GDM1 (cell line): ENCODE measurements at places on chromosomes 1 and 21.

DNA sequence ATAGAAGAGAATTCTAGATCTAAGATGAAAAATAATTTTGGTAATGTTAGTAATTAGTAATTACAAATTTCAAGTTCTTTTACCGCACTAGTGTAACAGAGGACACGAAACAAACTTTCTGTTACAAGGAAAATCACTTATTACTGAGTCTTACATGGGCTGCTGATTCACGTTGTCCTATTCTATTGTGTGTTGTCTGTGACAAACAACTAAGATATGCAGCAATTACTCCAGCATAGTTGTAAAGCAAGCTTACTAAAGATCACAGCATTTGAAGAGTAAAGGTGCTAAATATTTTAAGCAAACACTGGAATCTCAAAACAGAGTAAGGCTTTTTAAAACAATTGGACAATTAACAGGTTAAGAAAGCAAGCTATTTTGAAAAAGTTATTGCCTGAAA, 502.3 kb downstream of the KCNT2 start:
- DNase-seq: no peak

DNA sequence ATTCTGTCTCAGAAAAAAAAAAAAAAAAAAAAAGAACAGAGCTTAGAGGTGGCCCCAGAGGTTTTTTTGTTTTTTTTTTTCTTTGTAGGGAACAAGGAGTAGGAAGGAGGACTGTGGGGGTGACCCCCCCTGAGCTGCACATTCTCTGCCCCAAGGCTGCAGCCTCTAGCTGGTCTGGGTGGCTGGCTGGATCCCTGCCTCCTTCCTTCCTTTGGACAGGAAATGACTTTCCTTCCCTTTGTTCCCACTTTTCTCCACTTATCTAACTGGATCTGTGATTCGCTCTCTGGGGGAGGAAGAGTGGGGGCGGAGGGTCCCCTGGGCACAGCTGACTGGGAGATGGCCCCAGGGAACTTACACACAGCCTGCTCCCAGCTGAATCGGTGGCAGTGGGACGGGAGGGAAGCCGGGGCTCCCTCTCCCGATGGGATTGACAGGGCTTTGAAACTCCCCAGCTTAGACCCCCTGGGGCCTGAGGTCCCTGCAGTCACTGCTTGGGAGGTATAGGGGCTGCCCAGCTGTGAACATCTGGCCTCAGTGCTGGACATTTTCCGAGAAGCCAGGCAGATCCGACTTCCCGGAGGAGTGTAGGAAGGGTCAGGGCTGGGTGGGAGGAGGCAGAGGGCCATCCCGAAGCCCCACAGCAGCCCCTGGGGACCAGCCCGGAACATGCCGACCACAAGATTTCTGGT, 2.1 kb downstream of the FBLIM1 start:
- DNase-seq: no peak

GRCh38 chr21:32336711-32337110, 38.1 kb downstream of the MRAP start:
- no peak for DNase-seq

DNA sequence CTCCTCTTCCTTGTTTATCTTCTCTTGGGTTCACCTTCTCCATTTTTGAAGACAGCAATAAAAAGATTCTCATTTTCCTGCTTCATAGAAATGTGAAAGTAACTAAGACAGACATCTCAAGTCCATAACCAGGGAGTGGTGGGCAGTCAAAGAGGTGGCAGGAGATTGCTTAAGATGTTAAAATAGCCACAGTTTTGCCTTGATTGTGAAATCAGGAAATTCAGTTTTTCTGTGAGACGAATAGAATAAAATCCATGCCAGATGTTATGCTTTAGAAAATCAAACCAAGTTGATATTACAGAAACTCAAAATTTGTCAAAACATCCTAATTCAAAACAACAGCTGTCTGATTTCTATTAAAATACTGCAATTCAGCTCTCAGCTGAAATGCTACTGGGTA, 57.2 kb downstream of the TNN start:
- no peak for DNase-seq

DNA sequence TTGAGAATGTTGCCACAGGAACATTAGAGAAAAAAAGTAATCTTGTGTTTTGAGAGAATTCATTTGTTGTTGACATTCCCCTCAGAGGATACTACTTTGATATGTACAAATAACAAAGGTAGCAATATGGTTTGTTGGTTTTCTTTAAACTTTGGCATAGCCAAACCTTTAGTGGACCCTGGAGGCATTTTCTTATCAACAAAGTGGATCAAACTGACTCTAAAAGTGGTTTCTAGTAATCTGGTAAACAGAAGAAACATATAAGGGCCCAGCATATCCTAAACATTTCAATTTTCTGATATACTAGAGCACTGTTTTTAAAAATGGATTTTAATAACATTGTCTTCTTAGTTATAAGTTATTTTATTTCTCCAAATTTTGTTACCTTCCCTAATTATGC, 29.8 kb downstream of the POU2F1 start:
- no peak for DNase-seq

- DNase-seq: no peak
These were observed 9.3 kb downstream of the SLC26A9 start for GRCh38 chr1:205933671-205934618.

DNA sequence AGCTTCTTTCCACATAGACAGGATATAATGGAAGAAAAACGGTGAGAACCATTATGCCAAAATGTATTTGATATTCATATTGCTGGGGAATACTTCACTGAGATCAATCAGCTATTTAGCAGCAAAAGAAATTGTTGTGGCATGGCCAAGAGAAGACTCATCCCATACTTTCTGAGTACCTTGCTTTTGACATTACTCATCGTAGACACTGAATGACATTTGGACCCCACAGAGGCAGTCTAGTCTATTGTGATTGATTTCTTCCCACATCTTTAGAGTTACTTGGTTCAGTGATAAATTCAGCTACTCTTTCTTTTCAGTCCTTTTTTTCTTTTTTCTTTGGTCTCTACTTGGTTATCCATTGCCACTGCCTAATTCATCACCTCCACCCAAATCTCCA, 22.1 kb downstream of the ATP1B1 start:
- no peak for DNase-seq

GRCh38 chr1:46422261-46422871, 28.2 kb downstream of the FAAH start:
- no peak for DNase-seq

- DNase-seq: peak; percentile 41
These were observed 67.8 kb downstream of the LRIG2 start for GRCh38 chr1:113140588-113141446.

DNA sequence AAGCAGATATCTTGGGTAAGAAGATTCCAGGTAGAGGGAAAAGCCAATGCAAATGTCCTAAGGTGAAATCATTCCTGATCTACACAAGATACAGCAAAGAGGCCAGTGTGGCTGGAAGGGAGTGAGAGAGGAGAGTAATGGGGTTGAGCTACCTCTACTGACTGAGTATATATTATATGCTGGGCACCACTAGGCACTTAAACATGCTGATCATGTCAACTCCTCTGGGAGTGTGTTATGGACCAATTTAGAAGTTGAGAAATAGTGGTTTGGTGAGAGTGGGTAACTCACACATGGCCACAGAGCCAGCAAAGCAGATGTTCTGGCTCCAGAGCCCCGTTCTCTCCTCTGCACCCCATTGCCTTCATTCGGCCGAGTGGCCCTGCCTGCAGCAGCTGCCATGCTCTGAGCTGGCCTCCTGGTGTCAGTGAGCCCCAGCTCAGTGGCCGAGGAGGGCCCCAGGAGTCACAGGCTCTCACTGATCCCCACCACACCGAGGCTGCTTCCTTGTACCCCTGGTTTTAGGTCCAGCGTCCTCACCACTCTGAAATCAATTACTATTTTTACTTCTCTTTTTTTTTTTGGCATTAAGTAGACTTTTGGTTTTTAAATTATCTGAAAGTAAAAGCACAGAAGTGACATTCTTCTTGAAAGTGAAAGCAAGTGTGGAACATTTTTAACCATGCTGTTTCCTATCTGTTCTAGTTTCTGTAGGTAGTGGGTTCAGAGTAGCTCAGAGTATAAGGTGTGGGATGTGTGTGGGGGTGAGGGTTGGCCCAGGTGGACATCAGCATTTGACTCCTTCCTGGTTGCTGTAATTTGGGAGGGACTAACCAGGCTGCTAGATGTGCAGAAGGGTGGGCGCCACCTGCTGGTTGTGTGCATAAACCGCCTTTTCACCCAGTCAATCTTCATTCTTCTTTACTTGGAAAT, 45.8 kb upstream of the CRNN start:
- DNase-seq: peak; percentile 63

- DNase-seq: no peak
These were observed 3.9 kb upstream of the FNDC10 start for GRCh38 chr1:1603671-1604373.
